Erythroblast (primary cell): ENCODE measurements at places on chromosomes 11 and 22.

DNA sequence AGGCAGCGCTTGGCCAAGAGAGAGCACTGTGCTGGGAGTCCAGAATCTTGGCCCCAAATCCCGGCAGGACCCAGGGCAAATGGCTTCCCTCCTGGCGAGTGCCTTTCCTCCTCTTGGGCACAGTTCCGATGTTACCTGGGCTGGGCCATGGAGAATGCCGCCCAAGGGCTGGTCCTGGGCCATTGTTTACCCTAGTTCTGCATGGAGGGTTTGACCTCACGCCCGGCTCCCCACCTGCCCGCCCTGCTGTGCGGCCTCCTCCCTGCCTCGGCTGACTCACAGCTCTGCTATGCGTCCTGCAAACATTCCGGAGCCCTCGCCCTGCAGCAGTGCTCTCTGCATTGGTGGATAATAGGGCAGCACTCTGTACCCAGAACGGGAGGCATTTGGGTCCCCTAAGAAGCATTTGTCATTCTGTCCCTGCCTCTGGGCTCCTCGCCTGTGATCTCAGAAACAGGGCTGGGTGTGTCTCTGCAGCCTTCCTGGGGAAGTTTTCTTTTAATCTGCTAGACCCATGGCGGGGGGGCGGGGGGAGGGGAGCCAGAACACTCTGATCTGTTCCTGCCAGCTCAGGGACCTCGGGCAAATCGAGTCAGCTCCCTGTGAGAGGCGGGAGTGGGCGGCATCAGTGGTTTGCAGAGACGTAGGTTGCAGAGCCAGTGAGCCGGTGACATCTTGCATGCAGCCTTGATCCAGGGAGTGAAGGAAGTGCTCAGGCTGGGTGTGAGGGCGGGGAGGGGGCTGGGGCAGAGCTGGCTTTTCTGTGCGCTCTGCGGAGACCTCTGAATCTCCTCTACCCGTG, 32.9 kb upstream of the SMIM38 start:
- peak; percentile 14 for DNase-seq

- DNase-seq, result no peak
These were observed 88.6 kb downstream of the ETS1 start for GRCh38 chr11:128498721-128499245.

GRCh38 chr22:46364341-46365165, 29.0 kb downstream of the TRMU start:
- no peak for DNase-seq

DNA sequence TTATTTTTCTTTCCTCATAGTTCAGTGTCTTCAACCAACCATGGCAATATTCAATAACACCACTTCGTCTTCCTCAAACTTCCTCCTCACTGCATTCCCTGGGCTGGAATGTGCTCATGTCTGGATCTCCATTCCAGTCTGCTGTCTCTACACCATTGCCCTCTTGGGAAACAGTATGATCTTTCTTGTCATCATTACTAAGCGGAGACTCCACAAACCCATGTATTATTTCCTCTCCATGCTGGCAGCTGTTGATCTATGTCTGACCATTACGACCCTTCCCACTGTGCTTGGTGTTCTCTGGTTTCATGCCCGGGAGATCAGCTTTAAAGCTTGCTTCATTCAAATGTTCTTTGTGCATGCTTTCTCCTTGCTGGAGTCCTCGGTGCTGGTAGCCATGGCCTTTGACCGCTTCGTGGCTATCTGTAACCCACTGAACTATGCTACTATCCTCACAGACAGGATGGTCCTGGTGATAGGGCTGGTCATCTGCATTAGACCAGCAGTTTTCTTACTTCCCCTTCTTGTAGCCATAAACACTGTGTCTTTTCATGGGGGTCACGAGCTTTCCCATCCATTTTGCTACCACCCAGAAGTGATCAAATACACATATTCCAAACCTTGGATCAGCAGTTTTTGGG, at the start of gene OR51T1:
Gene OR51T1, plus strand, starts transcription at position 41 of the 641 bp plus-strand sequence. Its CDS starts 0 bp downstream, at position 41.
- DNase-seq, result no peak

DNA sequence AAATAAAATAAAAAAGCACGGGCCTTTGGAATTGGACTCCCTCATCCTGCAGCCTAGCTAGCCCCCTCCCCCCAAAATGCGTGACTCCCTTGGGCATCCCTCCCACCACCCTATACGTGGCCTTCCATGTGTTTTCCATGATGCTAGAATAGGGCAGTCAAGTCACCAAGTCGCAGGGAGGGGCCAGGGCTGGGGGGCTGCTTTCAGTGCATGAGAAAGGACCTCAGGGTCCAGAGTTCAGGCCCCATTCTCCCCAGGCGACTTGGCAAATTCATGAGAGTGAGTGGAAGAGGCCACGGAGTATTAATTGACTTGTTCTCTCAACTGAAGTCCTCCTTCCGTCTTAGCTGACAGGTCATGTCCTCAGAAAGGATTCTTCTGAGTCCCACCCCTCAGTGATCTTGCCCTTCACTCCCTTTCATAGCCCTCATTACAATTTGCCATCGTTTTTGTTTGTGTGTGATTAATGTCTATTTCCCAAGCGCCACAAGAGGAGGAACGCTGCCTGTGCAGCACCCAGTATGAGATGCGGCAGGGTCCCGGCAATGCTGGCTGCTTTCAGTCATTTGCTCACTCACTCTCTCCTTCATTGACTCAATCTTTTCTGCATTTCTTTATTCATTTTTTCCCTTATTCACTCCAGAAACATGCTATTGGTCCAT, 17.4 kb downstream of the LRRC32 start:
- DNase-seq, result no peak

DNA sequence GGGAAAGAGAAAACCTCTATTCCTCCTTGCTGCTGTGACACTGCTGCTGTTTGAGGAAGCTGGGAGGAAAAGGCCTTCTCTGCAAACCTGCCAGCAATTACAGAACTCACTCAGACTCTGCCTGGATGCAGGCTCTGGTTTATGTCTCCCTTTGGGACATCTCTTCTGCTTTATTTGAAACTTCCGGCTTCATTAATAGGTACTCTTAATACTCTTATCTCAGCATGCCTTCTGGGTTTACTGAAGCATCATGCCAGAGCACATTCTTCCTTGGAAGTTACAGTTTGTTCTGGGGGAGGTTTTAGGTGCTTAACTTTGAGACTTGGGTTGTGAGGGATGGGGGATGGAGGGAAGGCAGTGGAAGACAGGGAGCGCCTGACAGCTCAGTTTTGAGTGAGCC, 79.9 kb downstream of the NAV2 start:
- no peak for DNase-seq

DNA sequence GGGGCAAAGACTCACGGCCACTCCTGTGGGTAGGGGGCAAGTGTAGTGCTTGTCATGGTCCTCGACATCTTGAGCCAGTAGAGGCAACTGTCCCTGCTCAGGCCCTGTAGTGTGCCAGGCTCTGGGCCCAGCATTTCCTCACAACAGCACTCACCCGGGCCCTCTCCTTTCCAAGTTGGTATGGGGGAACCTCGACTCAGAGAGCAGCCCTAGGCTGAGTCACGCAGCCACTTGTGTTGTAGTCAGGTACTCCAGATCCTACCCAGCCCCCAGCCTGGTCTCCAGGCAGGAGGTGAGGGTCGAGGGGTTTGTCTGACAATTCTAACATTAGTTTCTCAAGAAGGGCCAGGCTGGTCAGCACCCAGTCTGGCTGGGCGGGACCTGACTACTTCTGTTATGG, 4.1 kb downstream of the RELT start:
- no peak for DNase-seq

DNA sequence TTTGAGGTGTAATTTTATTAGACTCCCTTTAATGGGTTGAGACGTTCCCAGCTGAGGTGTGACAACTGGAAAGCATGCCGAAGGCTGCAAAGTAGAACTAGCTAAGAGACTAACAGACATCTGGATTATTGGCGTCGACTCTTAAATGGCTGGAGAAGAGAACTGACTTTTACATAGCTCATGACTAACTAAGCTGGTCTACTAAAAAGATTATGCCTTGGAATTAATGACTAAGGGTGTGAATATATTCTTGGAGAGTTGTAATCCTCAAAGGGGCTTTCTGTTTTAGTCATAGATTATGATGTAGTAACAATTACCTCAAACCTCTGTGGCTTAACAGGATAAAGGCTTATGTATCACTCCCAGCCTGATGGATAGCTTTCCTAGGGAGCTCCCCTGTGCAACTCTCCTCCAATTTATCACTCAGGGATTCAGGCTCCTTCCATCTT, 39.5 kb upstream of the SLC5A12 start:
- no peak for DNase-seq

- DNase-seq, result peak; percentile 58
These were observed 7.5 kb upstream of the C11orf97 start for GRCh38 chr11:94504689-94505293.

- DNase-seq, result peak; percentile 60
These were observed 420 bp upstream of the TRIM44 start for GRCh38 chr11:35662061-35662648.

DNA sequence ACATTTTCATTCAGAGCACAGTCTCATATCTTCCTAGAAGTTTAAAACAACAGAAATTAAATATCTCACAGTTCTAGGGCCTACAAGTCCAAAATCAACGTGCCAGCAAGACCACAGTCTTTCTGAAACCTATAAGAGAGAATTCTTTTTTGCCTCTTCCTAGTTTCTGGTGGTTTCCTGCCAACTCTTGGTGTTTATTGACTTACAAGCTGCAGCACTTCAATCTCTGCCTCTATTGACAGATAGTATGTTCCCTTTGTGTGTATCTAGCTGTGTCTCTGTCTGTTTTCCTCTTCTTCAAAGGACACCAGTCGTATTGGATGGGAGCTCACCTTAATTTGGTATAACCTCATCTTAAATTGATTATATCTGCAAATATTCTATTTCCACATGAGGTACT, 347.5 kb downstream of the DCDC1 start:
- DNase-seq, result no peak

- no peak for DNase-seq
These were observed 68.5 kb downstream of the DHCR7 start for GRCh38 chr11:71379701-71380100.

GRCh38 chr11:30487200-30487898, 98.8 kb downstream of the MPPED2 start:
- DNase-seq, result no peak

DNA sequence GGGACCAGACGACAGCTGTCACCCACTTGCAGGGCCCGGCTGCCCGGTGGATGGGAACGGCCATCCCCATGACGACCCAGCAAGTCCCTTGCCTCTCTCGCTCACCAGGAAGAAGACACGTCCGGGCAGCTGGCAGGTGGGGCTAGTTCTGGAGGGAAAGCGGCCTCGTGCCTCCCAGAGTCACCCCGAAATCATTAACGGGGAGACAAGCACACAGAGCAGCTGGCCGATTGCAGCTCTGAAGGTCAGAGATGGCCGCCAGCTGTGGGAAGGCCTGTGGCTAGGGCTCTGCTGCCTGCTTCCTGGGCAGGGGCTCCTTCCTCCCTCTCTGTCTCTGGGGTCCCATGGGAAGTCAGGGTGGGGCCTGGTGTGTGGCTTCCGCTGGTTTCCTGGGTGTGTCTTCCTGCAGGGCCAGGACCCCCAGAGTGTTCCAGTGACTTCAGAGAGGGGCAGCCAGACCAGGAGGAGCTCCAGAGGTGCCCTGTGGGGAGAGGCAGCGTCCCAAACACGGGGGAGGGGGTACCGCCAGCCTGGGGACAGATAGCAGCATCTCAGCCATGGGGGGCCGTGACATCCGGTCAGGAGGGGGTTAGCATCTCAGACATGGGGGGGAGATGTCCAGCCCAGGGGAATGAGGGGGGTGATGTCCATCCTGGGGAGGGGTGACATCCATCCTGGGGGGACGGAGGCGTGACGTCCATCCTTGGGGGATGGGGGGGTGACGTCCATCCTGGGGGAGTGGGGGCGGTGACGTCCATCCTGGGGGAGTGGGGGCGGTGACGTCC, 114.9 kb downstream of the KCNQ1 start:
- no peak for DNase-seq

GRCh38 chr22:19177164-19178064, 1.1 kb downstream of the SLC25A1 start:
- DNase-seq, result no peak

DNA sequence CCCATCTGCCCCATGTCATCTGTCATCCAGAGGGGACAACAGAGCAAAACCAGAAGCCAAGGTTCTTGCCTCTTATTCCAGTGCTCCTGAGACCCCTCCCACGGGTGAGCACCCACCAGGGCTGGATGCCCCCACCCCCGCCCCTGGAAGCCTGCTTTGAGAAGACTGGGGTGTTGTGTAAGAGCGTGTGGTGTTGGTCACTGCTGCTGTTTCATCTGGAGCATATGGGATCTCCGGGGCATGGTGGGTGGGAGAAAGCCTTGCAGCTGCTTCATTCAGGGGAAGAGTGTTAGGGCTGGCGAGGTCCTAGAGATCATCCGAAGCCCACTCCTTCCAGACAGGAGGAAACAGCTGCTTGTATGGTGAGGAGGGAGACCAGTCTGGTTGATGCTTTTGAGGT, 54.1 kb downstream of the CHRDL2 start:
- no peak for DNase-seq

GRCh38 chr22:16651217-16651616, 58.6 kb upstream of the CCT8L2 start:
- DNase-seq, result no peak

DNA sequence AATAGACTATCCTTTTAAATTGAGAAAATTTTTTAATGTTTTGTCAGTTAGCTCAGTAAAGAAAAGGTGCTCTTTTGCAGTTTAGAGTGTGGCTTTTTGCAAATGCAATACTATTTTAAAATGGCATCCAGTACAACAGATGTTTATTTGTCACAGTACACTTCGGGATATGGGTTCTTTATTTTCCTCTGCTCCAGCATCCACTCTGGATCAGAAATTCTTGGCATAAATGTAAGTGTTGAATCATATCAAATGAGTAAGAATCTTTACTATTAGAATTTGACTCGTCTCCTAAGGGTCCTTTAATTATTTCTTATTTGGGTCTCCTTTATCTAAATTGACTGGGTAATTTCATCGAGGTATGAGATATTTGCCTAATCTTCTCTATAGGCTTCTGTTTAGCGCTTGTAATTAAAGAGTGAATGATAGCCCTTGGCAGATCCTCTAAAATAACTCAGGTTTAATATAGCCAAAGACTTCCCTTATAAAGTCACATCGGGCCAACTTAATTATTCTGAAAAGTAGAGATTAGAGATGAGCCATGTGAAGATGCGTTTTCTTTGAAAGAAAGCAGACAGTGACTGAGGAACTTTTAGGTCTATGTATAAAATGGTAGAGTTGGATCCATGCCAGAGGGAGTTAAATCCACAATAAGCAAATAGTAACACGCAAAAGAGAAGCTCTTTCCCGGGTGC, 132.7 kb downstream of the CASP12 start:
- no peak for DNase-seq

GRCh38 chr11:45754261-45754709, 50.7 kb upstream of the SLC35C1 start:
- no peak for DNase-seq

GRCh38 chr11:18727479-18728236, 1.7 kb upstream of the IGSF22 start:
- DNase-seq, result peak; percentile 11
